ENCODE measurements at places on chromosomes 16 and 17. TPM values are rescaled to one million over a fixed set of nuclear protein-coding genes. Genes with fewer than 3 reads are reported as not detected.

The HBA2 gene
- total RNA-seq = not detected

GRCh38 chr17:7426203-7426863, 917 bp downstream of the SPEM2 start:
- H3K27ac ChIP-seq = no peak overlapping the region
- no peak for DNase-seq
- no peaks in the 10 kb centered on the region for H3K27me3 ChIP-seq
- H3K4me3 ChIP-seq = no peak overlapping the region

GRCh38 chr17:80799538-80800480, 191.8 kb upstream of the CHMP6 start:
- no peak overlapping the region for H3K27ac ChIP-seq
- no peak overlapping the region for H3K4me3 ChIP-seq
- DNase-seq = no peak
- H3K27me3 ChIP-seq = no peaks in the 10 kb centered on the region
- H3K4me1 ChIP-seq = peaks cover 1% of the 10 kb centered on the region

The KRTAP4-3 gene
- not detected for total RNA-seq

GRCh38 chr16:2912330-2913199, 834 bp downstream of the FLYWCH1 start:
- H3K4me1 ChIP-seq = peaks cover 9% of the 10 kb centered on the region
- peak; percentile 38 for DNase-seq
- H3K27ac ChIP-seq = no peak overlapping the region
- peaks cover 13% of the 10 kb centered on the region for H3K36me3 ChIP-seq
- H3K27me3 ChIP-seq = no peaks in the 10 kb centered on the region

- no peak for DNase-seq
- 0 out of 2 replicates have a peak, but pooled peaks cover 3% of the 10 kb centered on the region for H3K4me1 ChIP-seq
- no peaks in the 10 kb centered on the region for H3K27me3 ChIP-seq
- no peaks in the 10 kb centered on the region for H3K36me3 ChIP-seq
These were observed 52.2 kb upstream of the MED9 start for GRCh38 chr17:17424552-17424951.

DNA sequence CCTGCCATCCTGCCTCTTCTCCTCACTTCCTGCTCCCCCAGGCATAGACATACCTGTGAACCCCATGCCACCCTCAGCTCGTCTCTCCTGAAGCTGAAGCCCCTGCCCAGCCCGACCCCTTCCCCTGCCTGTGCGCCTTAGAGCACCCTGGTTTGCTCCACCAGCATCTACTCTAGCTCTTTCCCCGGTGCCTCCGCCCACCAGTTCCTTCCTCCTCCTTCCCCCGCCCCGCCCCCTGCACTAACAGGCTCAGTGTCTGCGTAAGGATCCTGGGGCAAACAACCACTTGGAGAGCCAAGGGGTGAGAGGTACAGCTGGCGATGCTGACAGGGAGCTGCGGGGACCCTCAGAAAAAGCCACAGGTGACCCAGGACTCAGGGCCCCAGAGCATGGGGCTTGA, 1.9 kb downstream of the GPR142 start:
- H3K27ac ChIP-seq = no peak overlapping the region
- H3K36me3 ChIP-seq = no peaks in the 10 kb centered on the region
- H3K27me3 ChIP-seq = peaks cover 14% of the 10 kb centered on the region
- no peak for DNase-seq

DNA sequence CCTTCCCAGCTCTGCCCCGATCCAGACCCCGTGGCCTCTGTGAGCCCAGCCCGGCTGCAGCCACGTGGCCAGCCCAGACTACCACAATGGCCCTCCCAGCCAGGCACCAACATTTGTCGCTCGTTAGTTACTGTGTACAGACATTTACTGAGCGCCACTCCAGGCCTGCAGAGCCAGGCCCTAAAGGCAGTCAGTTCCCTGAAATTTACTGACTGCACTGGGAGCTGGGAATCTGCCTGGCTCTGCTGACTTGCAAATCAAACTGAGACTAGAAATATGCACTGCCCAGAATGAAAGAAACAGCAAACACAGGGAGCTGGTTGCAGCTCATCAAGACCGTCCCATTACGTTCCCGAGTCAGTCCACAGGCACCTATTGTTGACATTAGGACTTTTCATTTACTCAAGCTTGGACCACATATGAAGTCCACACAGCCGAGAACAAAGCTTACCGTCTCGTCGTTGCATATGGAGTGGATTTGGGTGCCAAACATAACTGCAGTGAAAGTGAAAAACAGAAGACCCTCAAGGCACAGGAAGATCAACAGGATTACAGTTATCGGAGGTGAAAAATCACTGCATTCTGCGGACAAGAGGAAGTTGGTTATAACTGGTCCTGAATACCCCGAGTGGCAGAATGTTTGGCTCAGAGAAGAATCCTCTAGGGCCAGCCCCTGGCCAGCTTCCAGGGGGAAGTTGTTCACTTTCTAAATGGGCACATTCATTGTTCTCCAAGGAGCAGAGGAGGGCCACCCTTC, 34.5 kb downstream of the ZDHHC7 start:
- H3K4me3 ChIP-seq = no peak overlapping the region
- DNase-seq = peak; percentile 85
- peaks cover 67% of the 10 kb centered on the region for H3K36me3 ChIP-seq
- H3K27me3 ChIP-seq = no peaks in the 10 kb centered on the region

DNA sequence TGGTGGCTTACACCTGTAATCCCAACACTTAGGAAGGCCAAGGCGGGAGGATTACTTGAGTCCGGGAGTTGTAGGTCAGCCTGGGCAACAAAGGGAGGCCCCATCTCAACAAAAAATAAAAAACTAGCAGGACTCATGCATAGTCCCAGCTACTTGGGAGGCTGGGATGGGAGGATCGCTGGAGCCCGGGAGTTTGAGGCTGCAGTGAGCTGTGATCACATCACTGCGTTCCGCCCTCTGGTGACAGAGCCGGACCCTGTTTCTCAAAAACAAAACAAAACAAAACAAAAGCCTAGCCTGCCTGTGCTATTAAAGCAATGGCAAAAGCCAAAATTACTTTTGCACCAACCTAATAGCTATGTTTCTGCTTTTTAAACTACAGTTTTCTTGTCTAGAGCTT, 1.5 kb downstream of the FCSK start:
- H3K36me3 ChIP-seq = no peaks in the 10 kb centered on the region
- H3K27me3 ChIP-seq = no peaks in the 10 kb centered on the region
- H3K27ac ChIP-seq = no peak overlapping the region
- DNase-seq = no peak
- H3K4me3 ChIP-seq = no peak overlapping the region

DNA sequence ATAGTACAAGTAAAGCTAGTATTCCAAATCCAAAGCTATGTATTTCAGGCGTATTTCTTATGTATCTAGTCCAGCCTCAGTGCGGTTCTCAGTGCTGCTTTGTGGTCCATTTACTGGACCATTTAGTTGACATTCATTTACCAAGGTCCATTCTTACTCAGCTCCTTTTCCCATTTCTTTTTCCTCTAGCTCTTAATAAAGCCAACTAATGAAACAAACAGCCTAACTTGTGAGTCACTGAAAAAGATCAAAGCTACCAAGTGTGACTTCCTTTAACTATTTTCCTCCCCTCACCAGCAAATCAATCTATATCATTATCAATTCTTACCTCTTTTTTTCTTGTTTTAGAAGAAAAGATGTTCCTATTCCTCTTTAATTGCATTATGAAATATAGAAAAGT, 64.0 kb downstream of the CYB561 start:
- no peaks in the 10 kb centered on the region for H3K27me3 ChIP-seq
- H3K36me3 ChIP-seq = no peaks in the 10 kb centered on the region
- H3K4me1 ChIP-seq = peaks cover 5% of the 10 kb centered on the region
- DNase-seq = no peak

The LAT gene
- total RNA-seq = 2.0 TPM

DNA sequence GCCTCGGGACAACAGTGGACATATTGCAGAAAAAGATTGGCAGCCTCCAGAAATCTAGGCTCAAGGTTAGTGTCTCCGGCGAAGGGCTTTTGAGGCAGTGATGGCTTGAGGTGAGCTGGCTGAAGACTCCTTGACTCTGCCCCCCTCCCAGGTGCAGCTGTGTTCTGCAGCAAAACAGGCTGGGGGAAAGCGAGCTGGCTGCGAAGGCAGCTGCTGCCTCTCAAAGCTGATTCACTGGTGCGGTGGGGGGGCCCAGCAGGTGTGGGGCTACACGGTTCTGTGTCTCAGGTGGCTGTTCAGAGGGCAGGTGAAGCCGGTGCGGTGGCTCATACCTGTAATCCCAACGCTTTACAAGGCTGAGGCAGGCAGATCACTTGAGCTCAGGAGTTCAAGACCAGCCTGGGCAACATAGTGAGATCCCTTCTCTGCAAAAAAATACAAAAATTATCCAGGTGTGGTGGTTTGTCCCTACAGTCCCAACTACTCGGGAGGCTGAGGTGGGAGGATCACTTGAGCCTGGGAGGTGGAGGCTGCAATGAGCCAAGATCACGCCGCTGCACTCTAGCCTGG, 22.9 kb downstream of the C16orf96 start:
- no peaks in the 10 kb centered on the region for H3K27me3 ChIP-seq
- no peaks in the 10 kb centered on the region for H3K36me3 ChIP-seq
- H3K27ac ChIP-seq = no peak overlapping the region
- no peak for DNase-seq
- H3K4me3 ChIP-seq = no peak overlapping the region

The SNF8 gene
- 212 TPM for total RNA-seq

GRCh38 chr16:51450909-51451308, 299.8 kb upstream of the SALL1 start:
- H3K4me1 ChIP-seq = no peaks in the 10 kb centered on the region
- DNase-seq = no peak
- no peak overlapping the region for H3K27ac ChIP-seq
- no peak overlapping the region for H3K4me3 ChIP-seq
